Breast epithelium (tissue), 4 donors: ENCODE measurements at places on chromosomes 7 and 10. TPM values are rescaled to one million over a fixed set of nuclear protein-coding genes. Genes with fewer than 3 reads are reported as not detected.

The NEUROD6 gene
- total RNA-seq, result not detected

The SLC26A3 gene
- total RNA-seq, result not detected

The VAX1 gene
- not detected for total RNA-seq

The PRTFDC1 gene
- 2.6 TPM for total RNA-seq

The EPO gene
- not detected for total RNA-seq

The HMX2 gene
- not detected for total RNA-seq

The RGS10 gene
- 39.2 TPM for total RNA-seq

The SFTPA2 gene
- total RNA-seq, result not detected

The EMX2 gene
- total RNA-seq, result 0.29 TPM

GRCh38 chr7:48782511-48782910 lies 141.8 kb upstream of the CDC14C start:
- no peaks in the 10 kb centered on the region for H3K4me1 ChIP-seq
- H3K27ac ChIP-seq, result no peak overlapping the region
- no peaks in the 10 kb centered on the region for H3K27me3 ChIP-seq
- H3K4me3 ChIP-seq, result no peak overlapping the region
- no peak for DNase-seq

GRCh38 chr7:99105756-99106155 lies 38.2 kb downstream of the SMURF1 start:
- H3K4me3 ChIP-seq, result no peak overlapping the region
- no peaks in the 10 kb centered on the region for H3K36me3 ChIP-seq
- no peaks in the 10 kb centered on the region for H3K4me1 ChIP-seq

DNA sequence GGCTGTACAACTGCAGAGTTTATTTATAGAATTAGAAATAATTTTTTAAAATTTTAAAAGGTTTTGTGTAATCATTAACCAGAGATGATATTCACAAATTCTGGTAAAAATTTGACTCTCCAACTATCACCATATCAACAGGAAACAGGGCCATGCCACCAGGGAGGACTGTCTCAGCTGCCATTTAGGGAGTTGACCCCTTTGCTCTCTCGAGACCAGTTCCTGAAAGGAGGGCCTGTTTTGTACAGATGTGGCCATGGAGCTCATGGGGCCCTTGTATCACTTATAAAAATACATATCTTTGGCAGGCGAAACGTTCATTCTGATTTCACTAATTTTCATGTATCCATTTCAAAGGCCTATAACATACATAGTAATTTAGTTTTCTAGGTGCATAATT lies 20.3 kb downstream of the H2AZ2 start:
- H3K27ac ChIP-seq, result no peak overlapping the region
- no peak overlapping the region for H3K4me3 ChIP-seq
- no peaks in the 10 kb centered on the region for H3K4me1 ChIP-seq
- no peak for DNase-seq
- no peaks in the 10 kb centered on the region for H3K27me3 ChIP-seq
- no peaks in the 10 kb centered on the region for H3K36me3 ChIP-seq

- no peak overlapping the region for H3K4me3 ChIP-seq
- H3K27ac ChIP-seq, result no peak overlapping the region
- no peaks in the 10 kb centered on the region for H3K36me3 ChIP-seq
- DNase-seq, result no peak
- no peaks in the 10 kb centered on the region for H3K27me3 ChIP-seq
Observed at GRCh38 chr10:74382663-74383062, 231.6 kb downstream of the ADK start.

DNA sequence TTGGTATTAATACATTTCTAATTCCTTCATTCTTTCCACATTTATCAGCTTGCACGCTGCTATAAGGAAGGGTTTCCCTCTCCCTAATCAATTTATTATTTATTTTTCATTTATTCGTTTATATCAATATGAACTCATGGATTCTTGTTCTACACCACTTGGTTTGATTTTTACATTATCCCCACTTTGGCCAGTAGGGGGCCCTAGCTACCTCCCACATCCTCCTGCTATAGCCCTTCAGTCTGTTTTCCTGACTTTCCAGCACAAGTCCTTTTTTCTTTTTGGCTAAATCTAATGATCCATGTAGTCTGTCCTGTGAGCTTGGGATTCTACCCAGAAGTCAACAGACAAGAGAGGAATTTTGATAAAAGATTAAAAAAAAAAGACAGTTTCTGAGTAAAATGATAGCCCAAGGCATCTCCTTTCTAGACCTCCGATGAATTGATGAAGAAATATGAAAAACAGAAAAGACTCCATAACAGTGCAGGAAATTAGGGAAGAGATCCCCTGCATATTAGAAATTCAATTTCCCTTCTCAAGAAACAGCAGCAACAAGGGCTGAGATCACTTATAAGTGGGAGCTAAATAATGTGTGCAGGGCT lies 47.7 kb downstream of the LYZL2 start:
- no peak for DNase-seq
- H3K27me3 ChIP-seq, result no peaks in the 10 kb centered on the region
- peak overlapping the region; percentile 92 for H3K27ac ChIP-seq

DNA sequence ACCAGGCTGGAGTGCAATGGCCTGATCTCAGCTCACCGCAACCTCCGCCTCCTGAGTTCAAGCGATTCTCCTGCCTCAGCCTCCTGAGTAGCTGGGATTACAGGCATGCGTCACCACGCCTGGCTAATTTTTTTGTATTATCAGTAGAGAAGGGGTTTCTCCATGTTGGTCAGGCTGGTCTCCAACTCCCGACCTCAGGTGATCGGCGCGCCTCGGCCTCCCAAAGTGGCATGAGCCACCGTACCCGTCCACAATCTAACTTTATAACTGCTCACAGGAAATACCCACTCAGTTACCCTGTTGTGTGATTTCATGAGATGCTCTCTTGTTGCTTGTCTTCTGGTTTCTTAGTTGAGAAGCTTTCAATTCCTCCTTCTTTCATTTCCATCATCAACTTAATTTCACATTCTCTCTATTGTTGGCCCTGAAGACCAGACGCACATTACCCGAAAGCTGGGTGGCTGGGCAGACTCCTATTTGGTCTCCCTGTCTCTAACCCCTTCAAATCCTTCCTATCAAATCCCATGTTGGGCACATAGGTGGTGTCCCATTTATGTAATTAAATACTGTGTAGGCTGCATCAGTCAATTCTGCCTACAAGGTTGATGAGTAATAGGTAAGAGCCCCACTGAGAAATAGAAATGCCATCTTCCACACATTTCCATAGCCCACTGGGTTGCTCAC lies 1.1 kb upstream of the GSTO2 start:
- no peaks in the 10 kb centered on the region for H3K36me3 ChIP-seq
- H3K27ac ChIP-seq, result peak overlapping the region; percentile 76
- no peaks in the 10 kb centered on the region for H3K27me3 ChIP-seq
- DNase-seq, result no peak
- H3K4me1 ChIP-seq, result no peaks in the 10 kb centered on the region
- H3K4me3 ChIP-seq, result peak overlapping the region; percentile 60

DNA sequence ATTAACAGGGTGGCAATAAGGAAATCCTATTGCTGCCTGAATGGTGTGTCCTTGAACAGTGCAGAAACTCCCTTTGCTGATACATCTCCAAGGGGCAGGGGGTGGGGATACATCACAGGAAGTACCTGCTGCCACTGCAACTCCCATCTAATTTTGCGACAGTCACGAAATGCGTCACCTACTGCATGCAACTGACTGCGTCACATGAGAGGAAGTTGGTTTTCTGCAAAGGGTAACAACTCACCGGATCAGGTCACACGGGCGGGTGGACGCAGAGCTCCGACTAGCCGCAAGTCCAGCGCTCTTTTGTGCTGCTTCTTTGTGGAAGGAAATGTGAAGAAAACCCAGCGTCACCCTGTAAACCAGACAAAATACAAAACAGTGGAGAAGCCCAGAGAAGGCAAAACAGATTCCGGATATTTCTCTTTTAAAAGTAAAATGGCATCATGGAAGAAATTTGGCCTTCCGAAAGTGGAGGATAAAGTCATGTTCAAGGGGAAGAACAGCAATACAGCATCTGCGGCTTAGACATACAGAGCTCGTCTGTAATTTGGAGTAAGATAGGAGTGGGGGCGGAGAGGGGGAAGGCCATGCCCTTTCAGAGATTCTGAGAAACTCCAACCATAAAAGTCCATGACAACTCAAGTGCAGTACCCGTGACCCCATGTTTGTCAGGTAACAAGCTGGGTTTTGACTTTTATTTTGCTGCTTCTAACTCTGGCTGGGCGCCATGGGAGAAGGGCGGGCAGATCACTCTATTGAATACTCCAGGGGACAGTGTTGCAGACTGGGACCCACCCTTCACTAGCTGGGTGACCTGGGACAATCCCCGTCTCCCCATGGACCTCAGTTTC lies 32.3 kb upstream of the PLEKHS1 start:
- no peaks in the 10 kb centered on the region for H3K4me1 ChIP-seq
- no peak for DNase-seq
- no peaks in the 10 kb centered on the region for H3K36me3 ChIP-seq
- no peak overlapping the region for H3K27ac ChIP-seq
- no peak overlapping the region for H3K4me3 ChIP-seq

- H3K36me3 ChIP-seq, result peaks cover 7% of the 10 kb centered on the region
- H3K27ac ChIP-seq, result no peak overlapping the region
- no peaks in the 10 kb centered on the region for H3K27me3 ChIP-seq
- no peak overlapping the region for H3K4me3 ChIP-seq
- no peak for DNase-seq
- no peaks in the 10 kb centered on the region for H3K4me1 ChIP-seq
Observed at GRCh38 chr10:93369588-93370164, 112.5 kb downstream of the MYOF start.

GRCh38 chr10:44829426-44829825 lies 81.7 kb upstream of the TMEM72 start:
- no peak overlapping the region for H3K27ac ChIP-seq
- DNase-seq, result no peak
- no peaks in the 10 kb centered on the region for H3K27me3 ChIP-seq
- no peak overlapping the region for H3K4me3 ChIP-seq
- no peaks in the 10 kb centered on the region for H3K4me1 ChIP-seq
